HFFc6 (cell line): ENCODE measurements at places on chromosomes 12 and 14. TPM values are rescaled to one million over a fixed set of nuclear protein-coding genes. Genes with fewer than 3 reads are reported as not detected.

GRCh38 chr12:121568971-121569751 lies 11.7 kb downstream of the KDM2B start:
- H3K36me3 ChIP-seq, result peaks cover 22% of the 10 kb centered on the region
- no peak overlapping the region for H3K4me3 ChIP-seq
- no peaks in the 10 kb centered on the region; the same call in 1 of the 2 replicates for H3K27me3 ChIP-seq
- peak overlapping the region; percentile 66 for H3K27ac ChIP-seq
- H3K4me1 ChIP-seq, result no peaks in the 10 kb centered on the region
- peak; percentile 53 for DNase-seq

DNA sequence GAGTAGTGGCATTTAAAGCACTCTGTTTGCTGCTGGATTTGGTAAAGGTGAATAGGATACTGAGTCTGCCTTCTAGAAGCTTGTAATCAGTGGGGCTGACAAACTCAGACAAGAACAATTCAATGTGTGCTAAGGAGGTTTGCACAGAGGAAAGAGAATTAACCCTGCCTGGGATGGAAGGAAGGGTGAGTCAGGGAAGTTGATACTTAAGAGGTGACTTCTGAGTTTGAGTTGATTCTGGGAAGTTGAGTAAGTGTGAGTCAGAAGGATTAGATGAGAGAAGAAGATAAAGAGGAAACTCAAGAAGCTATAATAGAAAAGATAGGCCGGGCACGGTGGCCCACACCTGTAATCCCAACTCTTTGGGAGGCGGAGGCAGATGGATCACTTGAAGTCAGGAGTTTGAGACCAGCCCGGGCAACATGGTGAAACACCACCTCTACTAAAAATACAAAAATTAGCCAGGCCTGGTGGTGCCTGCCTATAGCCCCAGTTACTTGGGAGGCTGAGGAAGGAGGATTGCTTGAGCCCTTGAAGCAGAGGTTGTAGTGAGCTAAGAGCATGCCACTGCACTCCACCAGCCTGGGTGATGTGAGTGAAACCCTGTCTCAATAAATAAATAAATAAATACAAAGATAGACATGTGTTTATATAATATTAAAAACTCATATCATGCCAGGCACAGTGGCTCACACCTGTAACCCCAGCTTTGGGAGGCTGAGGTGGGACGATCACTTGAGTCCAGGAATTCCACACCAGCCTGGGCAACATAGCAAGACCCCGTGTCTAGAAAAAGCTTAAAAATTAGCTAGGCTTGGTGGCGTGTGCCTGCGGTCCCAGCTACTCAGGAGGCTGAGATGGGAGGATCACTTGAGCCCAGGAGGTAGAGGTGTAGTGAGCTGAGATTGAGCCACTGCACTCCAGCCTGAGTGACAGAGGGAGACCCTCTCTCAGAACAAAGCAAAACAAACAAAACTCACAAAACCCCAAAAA lies 126.8 kb upstream of the CPM start:
- H3K27me3 ChIP-seq, result peaks cover 4% of the 10 kb centered on the region
- peaks cover 73% of the 10 kb centered on the region for H3K4me1 ChIP-seq
- peak overlapping the region; percentile 59 for H3K27ac ChIP-seq
- peaks cover 16% of the 10 kb centered on the region; the same call in 1 of the 2 replicates for H3K36me3 ChIP-seq

DNA sequence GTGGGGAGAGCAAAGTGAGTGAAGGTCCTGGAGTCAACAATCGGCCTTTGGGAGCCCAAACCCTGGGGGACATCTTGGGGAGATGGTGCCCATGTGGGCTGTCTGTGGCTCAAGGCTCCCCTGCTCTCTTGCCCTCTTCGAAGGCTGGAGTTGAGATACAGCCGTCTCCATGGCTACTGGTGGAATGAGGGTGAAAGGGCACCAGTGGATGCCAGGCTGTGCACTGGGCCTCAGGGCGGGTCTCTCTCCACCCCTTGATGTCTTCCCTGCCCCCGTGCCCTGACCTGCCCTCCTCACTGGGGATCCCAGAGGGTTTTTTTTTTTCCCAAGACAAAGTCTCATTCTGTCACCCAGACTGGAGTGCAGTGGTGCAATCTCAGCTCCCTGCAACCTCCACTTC lies 2.0 kb upstream of the ANKRD9 start:
- H3K36me3 ChIP-seq, result peaks cover 5% of the 10 kb centered on the region; the same call in 1 of the 2 replicates
- DNase-seq, result no peak
- no peak overlapping the region for H3K4me3 ChIP-seq
- peaks cover 5% of the 10 kb centered on the region for H3K4me1 ChIP-seq
- H3K27me3 ChIP-seq, result peaks cover 4% of the 10 kb centered on the region

GRCh38 chr12:131776237-131776889 lies 51.8 kb upstream of the MMP17 start:
- H3K27me3 ChIP-seq, result no peaks in the 10 kb centered on the region; the same call in 1 of the 2 replicates
- H3K27ac ChIP-seq, result no peak overlapping the region
- H3K4me3 ChIP-seq, result no peak overlapping the region
- DNase-seq, result no peak
- H3K4me1 ChIP-seq, result no peaks in the 10 kb centered on the region

DNA sequence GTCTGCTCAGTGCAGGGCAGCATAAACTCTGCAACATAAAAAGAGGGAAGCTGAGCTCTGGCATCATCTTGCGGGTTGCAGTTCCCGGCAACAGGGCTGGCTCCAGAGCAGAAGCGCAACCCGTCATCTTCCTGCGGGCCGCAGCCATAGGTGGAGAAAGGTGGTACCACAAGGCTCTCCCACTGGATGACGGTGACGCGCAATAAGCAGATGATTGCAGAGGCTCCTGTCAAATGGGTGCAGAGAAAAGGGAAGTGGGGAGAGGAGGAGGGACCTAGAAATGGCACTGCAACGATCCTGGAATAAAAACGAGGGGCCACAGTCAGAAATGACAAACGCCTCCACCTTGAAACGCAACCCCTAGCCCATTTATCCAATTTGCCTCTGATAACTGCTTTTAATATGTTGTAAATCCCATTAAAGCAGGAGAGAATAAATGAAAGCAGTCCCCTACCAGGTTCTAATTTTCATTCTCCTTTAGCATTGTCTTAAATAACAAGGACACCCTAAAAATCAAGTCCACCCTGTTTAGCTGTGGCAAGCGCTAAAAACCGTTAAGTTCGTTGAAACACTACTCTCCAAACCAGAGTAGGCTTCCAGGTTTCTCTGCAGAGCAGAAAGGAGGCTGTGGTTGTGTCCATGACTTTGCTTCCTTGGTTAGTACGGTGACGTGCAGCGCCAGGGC lies 30.9 kb upstream of the TUBA1C start:
- H3K36me3 ChIP-seq, result peaks cover 4% of the 10 kb centered on the region; the same call in 1 of the 2 replicates
- H3K27ac ChIP-seq, result peak overlapping the region; percentile 70

The KCNH3 gene
- not detected in 2 replicates for total RNA-seq

The C12orf54 gene
- total RNA-seq, result not detected in 3 replicates

GRCh38 chr14:63432228-63432627 lies 110.9 kb downstream of the PPP2R5E start:
- no peak overlapping the region for H3K4me3 ChIP-seq
- H3K27me3 ChIP-seq, result peaks cover 1% of the 10 kb centered on the region; the same call in 1 of the 2 replicates
- H3K36me3 ChIP-seq, result peaks cover 5% of the 10 kb centered on the region; the same call in 1 of the 2 replicates
- peaks cover 27% of the 10 kb centered on the region for H3K4me1 ChIP-seq

- no peak within 1 kb of the TSS for H3K4me3 ChIP-seq
- DNase-seq, result no peak
- H3K36me3 ChIP-seq, result no peaks in the 10 kb centered on the region
- no peak within 1 kb of the TSS for H3K27ac ChIP-seq
Observed at GRCh38 chr14:71932229-71932981, at the start of gene RGS6. Gene RGS6, plus strand, starts transcription at chr14:71932429.

The SIX6 gene
- not detected in 3 replicates for total RNA-seq
